GM12892 (cell line): ENCODE measurements at places on chromosomes 7 and 10.

DNA sequence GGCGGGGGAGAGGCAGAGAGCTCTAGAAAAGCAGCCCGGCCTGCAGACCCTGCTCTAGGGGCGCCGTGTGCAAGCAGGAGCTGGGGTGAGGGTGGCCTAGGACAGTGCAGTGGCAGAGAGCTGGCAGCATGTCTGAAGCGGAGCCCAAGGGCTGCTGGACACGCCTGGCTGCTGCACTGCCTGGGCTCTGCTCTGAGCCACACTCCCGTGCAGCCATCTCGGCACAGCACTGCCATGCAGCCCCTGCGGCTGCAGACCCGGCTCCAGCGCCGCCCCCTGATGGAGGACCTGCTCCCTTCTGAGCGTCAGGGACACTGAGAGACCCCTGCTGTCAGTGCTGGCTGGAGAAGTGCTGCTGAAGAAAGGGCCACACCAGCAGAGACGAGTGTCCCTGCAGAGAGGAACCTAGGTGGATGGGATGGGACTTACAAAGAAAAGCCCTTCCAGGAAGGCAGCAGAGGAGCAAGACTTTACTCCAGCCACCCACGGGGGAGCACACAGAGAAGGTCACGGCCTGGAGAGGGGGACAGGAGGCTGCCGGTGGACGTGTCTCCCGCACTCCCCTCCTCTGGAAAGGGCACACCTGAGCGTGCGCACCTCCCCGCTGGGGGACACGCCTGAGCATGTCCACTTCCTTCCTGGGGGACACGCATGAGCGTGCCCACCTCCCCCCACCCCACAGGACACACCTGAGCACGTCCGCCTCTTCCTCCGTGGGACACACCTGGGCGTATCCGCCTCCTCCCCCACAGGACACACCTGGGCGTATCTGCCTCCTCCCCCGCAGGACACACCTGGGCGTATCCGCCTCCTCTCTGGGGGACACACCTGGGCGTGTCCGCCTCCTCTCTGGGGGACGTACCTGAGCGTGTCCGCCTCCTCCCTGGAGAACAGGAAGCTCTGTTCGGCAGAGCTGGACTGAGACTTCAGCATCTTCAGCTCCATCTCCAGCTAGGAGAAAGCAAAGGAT is 252.9 kb downstream of the MAD1L1 start:
- peak; percentile 75 for DNase-seq

DNA sequence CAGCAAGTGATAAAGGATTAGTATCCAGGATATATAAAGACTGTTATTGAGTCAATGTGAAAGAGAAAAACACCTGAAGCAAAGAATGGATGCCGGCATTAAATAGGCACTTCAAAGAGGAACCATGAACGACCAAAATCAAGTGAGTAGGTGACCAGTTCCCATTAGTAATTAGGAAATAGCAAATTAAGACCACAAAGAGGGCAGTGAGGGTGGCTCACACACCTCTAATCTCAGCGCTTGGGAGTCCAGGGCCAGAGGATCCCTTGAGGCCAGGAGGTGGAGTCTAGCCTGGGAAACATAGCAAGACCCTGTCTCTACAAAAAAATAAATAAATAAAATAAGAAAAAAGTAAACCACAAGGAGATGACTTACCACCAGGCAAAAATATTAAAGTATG is 1.5 kb upstream of the ANTXRL start:
- no peak for DNase-seq

- DNase-seq: no peak
Measured at GRCh38 chr10:117668327-117669008, 125.9 kb downstream of the EMX2 start.

- no peak for DNase-seq
Measured at GRCh38 chr10:110967645-110968044, 48.2 kb downstream of the SHOC2 start.

DNA sequence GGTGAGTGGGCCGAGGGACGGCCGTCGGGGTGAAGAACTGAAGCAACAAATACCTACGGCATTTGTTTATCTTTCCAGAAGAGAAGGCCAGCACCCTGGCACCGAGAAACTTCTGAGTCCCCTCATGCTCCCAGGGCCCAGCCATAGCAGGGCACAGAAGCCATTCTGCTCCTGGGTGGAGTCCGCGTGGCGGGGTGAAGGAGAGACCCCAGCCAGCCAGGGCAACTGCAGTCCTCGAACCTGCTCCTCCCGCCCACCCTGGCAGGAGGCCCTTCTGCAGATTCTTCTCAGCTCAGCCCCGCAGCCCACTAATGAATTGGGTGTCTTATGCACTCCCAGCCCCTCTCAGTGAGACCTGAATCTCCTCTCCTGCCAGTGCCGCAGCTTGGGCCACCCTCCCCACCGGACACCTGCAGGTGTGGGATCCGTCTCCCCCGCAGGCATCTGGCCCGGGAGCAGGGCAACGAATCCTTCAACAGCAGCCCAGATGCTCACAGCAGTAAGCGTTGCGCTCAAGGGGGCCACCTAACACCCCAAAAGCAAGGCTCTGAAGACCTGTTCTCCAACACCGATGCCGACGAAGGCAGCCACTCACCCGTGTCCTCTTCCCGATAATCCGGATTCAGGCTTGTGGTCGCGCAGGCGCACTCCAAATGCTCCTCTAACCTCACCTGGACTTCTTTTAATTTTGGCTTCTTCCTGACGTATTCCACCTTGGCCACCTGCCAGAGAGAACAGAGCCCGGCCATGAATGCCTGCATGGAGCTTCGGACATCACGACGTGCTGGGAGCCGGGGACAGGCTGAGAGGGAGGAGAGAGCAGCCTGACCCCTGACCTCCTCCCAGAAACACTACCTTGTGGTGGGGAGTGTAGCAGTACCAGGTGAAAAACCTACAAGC is 18.9 kb downstream of the PDGFA start:
- DNase-seq: no peak

DNA sequence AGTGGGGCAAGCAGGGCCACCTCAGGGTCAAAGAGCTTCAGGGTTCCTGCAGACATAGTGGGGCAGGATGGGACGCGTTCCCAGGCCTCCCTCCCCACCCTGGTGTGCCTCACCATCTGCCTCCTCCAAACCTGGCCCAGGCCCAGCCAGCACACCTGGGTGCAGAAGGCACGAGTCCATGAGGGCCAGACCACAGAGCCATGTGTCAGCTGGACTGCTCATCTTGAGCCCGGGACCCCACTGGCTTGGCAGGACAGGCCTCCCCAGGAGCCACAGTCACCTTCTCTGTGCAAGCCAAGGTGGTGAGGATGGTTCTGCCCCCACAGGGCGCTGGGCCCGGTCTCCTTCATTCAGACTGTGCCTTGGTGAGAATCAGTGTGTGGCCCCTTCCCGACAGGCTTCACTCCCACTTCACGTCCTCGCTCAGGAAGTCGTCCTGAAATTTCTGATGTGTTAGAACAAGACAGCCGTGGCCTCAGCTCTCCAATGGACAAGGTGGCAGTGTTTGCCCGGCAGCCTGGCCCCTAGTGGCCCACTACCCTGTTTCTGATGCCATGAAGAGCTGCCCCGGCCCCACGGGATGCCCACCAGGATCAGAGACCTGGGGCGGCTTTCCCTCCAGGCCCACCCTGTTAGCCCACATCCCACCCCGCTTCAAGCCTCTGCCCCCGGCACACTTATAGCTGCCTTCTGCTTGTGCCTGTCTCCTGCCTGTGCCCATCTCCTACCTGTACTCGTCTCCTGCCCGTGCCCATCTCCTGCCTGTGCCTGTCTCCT is 59.6 kb upstream of the EBF3 start:
- DNase-seq: no peak

DNA sequence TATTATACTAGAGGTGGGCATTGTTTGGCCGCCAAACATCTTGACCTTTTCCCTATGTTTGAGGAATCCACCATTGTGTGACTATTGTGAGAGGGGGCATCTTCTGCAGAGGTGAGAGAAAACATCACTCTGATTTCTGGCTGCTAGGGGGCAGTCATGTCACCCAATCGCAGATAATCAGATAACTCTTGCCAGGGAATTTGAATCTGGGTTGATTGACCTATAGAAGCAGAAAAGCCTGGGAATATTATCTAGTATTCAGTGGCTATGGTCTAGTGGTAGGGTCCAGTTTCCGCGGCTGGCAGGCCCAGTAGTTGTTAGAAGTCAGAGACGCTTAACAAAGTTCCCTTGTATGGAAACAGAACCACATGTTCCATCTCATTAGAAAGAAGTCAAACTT is 808.5 kb downstream of the PHTF2 start:
- no peak for DNase-seq

DNA sequence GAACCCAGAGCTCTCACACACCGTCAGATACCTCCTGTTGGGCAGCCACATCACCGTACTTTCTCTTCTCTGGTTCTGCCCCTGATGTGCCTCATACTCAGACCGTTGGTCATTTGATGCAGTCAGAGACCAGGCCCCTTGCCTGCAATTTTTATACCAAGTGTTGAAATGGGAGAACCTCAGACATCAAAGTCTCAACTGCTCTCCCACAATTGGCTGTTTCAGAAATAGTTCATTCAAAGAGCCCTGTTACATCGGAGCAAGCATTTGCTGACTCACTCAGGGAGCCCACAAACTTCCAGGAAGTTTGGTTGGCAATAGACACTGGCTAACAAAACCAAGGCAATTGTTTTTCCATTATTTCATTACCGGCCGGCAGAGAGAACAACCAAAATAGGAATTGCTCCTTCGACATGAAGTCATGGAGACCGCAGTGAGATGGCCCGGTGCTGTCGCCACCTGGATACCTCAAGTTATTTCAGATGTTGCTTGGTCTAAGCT is 33.5 kb upstream of the ADAM12 start:
- no peak for DNase-seq

DNA sequence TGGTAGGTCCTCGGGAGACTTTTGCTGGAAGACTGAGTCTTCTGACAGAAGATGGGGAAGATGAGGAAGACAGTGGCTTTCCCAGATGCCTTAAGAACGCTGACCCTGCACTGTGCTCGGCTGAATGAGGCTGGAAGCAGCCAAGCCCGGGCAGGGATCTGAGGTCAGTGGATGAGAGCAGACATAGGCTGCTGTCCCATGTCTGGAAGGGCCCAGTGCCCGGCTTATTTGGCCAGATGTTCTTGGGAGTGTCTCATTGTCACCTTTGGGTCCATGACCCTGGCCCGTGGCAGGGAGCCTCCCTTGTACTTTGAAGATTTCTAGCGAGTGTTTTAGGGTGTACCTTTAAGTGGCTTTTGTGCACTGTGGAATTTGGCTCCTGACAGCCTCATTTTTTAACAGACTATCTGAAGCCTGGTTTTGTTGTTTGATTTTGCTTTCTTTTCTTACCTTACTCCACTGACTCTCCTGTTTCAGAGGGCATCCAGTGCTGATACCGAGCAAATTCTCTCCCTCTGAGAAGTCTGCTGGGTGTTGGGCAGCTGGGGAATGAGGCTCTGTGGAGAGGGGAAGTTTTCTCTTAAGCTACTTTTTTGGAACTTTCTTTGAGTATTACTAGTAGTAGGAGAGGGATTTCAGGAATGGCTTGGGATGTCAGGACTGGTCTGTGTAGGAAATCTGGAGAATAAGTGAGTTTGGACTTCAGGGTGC is 61.4 kb downstream of the CREB5 start:
- no peak for DNase-seq

DNA sequence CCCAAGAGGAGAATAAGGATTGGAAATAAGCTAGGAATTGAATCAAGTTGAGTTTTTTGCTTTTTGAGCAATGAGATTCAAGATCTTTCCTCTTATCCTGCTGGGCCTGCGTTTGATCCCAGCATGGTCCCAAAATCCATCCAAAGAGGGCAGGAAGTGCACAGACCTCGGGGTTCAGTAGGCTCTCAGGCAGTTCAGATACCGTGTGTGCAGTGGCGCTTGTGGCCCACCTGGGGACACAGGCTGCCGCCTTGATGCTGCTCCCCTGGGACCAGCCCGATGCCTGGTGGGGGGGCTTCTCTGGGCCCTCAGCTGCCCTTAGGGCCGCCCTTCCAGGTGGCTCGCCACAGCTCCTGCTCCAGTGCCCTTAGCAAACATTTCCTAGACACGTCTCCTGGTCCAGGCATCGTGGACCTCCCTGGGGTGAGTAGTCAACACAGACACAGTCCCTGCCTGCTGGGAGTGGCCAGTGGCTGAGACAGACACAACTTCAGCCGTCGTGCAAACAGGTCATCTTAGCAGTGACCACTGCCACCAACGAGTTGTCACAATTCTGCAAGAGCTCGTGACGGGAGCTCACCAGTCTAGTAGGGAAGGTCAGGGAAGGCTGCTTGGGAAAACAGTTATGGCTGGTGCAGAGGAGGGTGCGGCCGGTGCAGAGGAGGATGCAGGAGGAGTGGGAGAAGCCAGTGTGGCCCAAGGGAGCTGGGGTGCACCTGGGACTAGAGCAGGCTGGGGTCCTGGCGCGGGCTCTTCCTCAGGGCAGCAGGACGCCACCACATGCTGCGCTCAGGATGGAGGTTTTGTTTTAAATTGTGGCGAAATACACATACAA is 21.7 kb upstream of the JAKMIP3 start:
- DNase-seq: no peak

DNA sequence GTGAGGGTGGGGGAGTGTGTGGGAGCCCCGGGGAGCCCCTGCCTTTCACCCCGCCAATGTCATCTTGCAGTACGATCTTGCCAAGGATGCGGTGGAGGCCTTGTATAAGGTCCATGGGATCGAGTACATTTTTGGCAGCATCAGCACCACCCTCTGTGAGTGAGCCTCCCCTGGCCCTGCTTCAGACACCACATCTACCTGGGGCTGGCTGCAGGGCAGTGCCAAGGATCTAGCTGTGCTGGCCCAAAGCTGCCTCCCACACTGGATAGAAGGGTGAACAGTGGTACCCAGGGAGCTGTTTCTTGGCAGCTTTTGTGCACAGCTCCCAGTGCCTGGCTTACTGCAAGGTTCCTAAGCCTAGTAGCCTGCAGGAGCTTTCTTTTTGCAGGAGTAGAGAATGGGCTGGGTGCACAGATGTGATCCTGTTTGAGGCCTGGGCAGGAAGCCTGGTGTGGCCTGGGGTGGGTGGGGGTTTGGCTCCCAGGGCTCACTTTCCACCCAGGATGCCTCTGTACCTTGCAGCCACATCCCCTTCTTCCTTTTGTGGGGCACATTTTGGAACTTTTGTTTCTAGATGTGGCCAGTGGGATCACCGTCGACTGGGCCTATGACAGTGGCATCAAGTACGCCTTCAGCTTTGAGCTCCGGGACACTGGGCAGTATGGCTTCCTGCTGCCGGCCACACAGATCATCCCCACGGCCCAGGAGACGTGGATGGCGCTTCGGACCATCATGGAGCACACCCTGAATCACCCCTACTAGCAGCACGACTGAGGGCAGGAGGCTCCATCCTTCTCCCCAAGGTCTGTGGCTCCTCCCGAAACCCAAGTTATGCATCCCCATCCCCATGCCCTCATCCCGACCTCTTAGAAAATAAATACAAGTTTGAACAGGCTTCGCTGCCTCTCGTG is 12.2 kb upstream of the CPA1 start:
- no peak for DNase-seq

DNA sequence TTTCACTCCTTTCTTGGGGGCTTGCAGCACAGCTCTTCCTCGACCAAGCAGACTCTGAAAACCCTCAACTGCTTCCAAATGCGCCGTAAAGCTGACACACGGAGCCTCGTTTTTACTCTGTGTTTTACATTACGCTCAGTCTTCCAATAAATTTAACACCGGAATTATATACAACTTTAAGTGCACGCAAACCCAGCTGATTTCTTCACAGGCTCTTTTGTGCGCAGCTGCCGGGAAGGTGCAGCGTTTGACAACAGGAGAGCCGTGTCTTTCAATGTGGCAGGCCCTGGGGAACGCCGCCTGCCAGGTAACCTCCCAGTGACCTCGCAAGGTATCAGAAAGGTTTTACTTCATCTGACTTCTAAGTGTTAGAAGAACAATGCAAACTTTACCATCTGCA is 35.0 kb downstream of the GFRA1 start:
- DNase-seq: no peak
